H1 (cell line): ENCODE measurements at places on chromosomes 6 and 20.

DNA sequence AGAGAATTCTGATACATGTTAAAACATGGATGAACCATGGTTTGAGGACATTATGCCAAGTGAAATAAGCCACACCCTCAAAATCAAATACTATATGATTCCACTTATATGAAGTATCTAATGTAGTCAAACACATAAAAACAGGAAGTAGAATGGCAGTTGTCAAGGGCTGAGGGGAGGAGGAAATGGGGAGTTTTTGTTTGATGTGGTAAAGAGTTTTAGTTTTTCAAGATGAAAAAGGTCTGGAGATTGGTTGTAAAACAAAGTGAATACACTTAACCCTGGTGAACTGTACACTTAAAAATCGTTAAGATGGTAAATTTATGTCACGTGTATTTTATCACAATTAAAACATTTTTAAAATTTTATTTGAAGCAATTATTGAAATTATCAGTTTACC lies 127.4 kb upstream of the GRIK2 start:
- no peak for DNase-seq
- H3K27ac ChIP-seq = no peak overlapping the region
- H3K4me1 ChIP-seq = no peaks in the 10 kb centered on the region
- no peaks in the 10 kb centered on the region for H3K36me3 ChIP-seq

GRCh38 chr6:33192671-33193602 lies 670 bp upstream of the COL11A2 start:
- DNase-seq = peak; percentile 71
- H3K36me3 ChIP-seq = peaks cover 8% of the 10 kb centered on the region; the same call in 1 of the 2 replicates
- peak overlapping the region; percentile 76 for H3K4me3 ChIP-seq

GRCh38 chr6:66210964-66211363 lies 503.9 kb upstream of the EYS start:
- no peaks in the 10 kb centered on the region for H3K36me3 ChIP-seq
- no peak overlapping the region for H3K4me3 ChIP-seq
- no peaks in the 10 kb centered on the region for H3K27me3 ChIP-seq
- H3K27ac ChIP-seq = no peak overlapping the region
- no peaks in the 10 kb centered on the region for H3K4me1 ChIP-seq

GRCh38 chr6:166512567-166512966 lies 73.9 kb downstream of the RAMACL start:
- no peak for DNase-seq
- no peaks in the 10 kb centered on the region for H3K27me3 ChIP-seq
- H3K27ac ChIP-seq = no peak overlapping the region

GRCh38 chr6:81075974-81076373 lies 676.5 kb downstream of the TENT5A start:
- H3K36me3 ChIP-seq = no peaks in the 10 kb centered on the region
- H3K27ac ChIP-seq = no peak overlapping the region
- DNase-seq = no peak
- H3K4me3 ChIP-seq = no peak overlapping the region
- no peaks in the 10 kb centered on the region for H3K27me3 ChIP-seq

DNA sequence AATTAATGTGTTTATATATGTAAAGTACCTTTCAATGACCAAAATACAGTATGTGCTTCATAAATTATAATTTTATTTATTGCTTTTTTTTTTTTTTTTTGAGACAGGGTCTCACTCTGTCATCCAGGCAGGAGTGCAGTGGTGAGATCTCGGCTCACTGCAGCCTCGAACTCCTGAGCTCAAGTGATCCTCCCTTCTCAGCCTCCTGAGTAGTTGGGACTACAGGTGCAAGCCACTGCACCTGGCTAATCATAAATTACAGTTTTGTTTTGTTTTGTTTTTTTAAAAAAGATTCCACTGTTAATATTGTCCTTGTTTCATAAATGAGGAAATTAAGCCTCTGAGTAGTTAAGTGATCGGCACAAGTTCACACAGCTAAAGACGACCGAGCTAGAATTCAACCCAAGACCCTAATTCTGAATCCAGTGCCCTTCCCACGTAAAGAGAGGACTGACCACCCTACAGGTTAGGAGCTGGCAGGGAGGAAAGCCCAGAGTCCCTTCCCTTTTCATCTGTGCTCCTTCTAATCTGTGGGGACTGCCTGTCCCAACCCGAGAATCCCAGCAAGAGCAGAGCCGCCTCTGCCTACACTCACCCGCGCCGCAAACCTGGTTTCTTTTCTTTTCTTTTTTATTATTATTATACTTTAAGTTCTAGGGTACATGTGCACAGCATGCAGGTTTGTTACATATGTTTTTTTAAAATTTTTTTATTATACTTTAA lies 8.5 kb upstream of the GDF5 start:
- H3K36me3 ChIP-seq = no peaks in the 10 kb centered on the region
- no peak overlapping the region for H3K27ac ChIP-seq
- DNase-seq = no peak
- H3K27me3 ChIP-seq = no peaks in the 10 kb centered on the region
- H3K4me3 ChIP-seq = peak overlapping the region; percentile 54; the same call in 1 of the 2 replicates
- H3K4me1 ChIP-seq = no peaks in the 10 kb centered on the region

DNA sequence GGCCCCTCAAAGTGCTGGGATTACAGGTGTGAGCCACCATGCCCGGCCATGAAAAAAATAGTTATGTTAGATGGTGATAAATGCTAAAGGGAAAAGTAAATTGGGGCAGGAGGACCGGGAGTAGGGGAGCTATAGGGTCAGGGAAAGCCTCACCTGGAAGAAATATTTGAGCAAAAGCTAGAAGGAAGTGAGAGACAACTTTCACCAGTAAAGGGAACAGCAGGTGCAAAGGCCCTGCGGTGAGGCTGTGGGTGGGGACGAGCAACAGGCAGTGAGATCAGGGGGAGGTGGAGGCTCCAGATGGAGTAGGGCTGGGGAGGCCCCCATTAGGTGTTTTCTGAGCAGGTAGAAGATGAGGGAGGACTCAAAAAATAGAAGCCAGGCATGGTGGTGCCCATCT lies 16.0 kb downstream of the BCAS4 start:
- no peak for DNase-seq
- H3K4me3 ChIP-seq = no peak overlapping the region
- H3K27ac ChIP-seq = no peak overlapping the region
- no peaks in the 10 kb centered on the region for H3K36me3 ChIP-seq

- no peak overlapping the region for H3K4me3 ChIP-seq
- DNase-seq = no peak
- no peaks in the 10 kb centered on the region for H3K27me3 ChIP-seq
- no peaks in the 10 kb centered on the region for H3K4me1 ChIP-seq
- H3K27ac ChIP-seq = no peak overlapping the region
Measured at GRCh38 chr6:120764312-120764711, 570.0 kb downstream of the TBC1D32 start.

GRCh38 chr6:108561742-108562502 lies 1.2 kb downstream of the FOXO3 start:
- H3K36me3 ChIP-seq = no peaks in the 10 kb centered on the region
- peak overlapping the region; percentile 99 for H3K4me3 ChIP-seq
- peak overlapping the region; percentile 9; the same call in 1 of the 2 replicates for H3K27ac ChIP-seq
- H3K4me1 ChIP-seq = peaks cover 2% of the 10 kb centered on the region
- peaks cover 13% of the 10 kb centered on the region for H3K27me3 ChIP-seq
- peak; percentile 72 for DNase-seq

DNA sequence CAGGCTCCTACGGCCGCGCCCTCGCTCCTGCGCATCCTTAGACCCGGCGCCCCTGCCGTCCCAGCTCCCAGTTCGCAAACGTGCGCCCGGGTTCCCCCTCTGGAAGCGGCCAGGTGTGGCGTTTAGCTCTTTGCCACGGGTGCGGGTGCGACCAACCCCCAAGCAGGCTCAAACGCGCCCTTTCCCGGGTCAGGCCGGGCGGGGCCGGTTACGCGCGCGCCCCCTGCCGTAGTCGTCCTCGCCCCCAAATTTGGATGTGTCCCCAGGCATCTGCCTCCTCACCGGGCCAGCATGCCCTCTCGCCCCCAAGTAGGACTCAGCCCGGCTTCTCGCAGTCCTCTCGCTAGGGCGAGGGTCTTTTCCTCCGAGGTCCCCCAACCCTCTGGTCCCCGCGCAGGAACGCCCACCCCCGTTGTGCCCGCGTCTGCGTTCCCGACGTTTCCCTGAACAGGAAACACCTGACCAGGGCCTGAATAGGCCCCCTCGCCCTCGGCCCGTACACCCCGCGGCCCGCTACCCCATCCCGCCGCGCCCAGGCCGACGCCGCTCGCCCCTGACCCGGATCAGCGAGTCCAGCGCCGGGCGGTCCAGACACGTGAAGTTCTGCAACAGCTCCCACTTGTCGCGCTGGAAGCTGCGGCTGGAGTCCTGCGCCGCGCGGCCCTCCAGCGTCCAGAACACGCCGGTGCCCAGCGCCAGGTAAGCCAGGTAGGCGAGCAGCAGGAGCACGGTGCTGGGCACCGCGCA lies 520 bp downstream of the KCNK17 start:
- peak; percentile 83 for DNase-seq
- no peak overlapping the region for H3K27ac ChIP-seq
- no peaks in the 10 kb centered on the region for H3K36me3 ChIP-seq
- peak overlapping the region; percentile 68 for H3K4me3 ChIP-seq

DNA sequence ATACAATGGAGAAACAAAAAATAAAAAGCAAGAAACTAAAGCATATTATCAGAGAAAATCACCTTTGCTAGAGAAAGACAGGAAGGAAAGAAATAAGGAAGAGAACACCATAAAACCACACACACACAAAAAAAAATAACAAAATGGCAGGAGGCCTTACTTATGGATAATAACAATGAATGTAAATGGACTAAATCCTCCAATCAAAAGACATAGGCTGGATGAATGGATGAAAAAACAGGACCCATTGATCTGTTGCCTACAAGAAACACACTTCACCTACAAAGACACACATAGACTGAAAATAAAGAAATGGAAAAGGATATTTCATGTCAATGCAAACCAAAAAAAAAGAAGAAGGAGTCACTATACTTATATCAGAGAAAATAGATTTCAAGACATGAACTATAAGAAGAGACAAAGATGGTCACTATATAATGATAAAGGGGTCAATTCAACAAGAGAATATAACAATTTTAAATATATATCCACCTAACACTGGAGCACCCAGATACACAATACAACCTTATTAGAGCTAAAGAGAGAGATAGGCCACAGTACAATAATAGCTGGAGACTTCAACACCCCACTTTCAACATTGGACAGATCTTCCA lies 693.6 kb downstream of the HACE1 start:
- DNase-seq = no peak
- no peak overlapping the region for H3K27ac ChIP-seq
- no peaks in the 10 kb centered on the region for H3K27me3 ChIP-seq
- H3K36me3 ChIP-seq = no peaks in the 10 kb centered on the region
- H3K4me1 ChIP-seq = no peaks in the 10 kb centered on the region
- H3K4me3 ChIP-seq = no peak overlapping the region

GRCh38 chr20:44552050-44552449 lies 30.2 kb upstream of the SERINC3 start:
- H3K4me3 ChIP-seq = no peak overlapping the region
- DNase-seq = no peak
- no peaks in the 10 kb centered on the region for H3K27me3 ChIP-seq
- no peaks in the 10 kb centered on the region for H3K4me1 ChIP-seq
- H3K36me3 ChIP-seq = no peaks in the 10 kb centered on the region

DNA sequence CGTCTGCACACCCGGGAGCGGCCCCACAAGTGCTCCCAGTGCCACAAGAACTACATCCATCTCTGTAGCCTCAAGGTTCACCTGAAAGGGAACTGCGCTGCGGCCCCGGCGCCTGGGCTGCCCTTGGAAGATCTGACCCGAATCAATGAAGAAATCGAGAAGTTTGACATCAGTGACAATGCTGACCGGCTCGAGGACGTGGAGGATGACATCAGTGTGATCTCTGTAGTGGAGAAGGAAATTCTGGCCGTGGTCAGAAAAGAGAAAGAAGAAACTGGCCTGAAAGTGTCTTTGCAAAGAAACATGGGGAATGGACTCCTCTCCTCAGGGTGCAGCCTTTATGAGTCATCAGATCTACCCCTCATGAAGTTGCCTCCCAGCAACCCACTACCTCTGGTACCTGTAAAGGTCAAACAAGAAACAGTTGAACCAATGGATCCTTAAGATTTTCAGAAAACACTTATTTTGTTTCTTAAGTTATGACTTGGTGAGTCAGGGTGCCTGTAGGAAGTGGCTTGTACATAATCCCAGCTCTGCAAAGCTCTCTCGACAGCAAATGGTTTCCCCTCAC lies 21.0 kb downstream of the PRDM1 start:
- no peaks in the 10 kb centered on the region for H3K36me3 ChIP-seq
- no peaks in the 10 kb centered on the region for H3K27me3 ChIP-seq
- DNase-seq = no peak
- H3K4me1 ChIP-seq = no peaks in the 10 kb centered on the region
- no peak overlapping the region for H3K27ac ChIP-seq

DNA sequence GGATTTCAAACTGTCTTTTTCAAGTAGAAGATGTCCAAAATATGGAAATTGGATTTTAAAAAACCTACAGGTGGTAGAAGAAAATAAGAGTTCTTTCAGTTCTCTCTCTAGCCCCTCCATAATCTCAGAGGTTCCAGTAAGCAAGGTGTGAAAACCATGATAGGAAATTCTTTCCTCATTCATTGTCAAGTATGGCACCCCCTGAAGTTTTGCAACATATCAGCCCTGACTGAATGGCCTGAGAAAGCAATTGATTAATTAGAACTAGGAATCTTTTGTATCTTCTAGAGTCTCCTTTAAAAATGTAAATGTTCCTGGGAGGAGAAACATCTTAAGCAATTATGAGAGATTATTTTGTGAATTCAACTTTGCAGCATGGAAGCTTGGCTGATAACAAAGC lies 198.7 kb upstream of the STXBP5 start:
- no peak for DNase-seq
- H3K36me3 ChIP-seq = no peaks in the 10 kb centered on the region
- no peak overlapping the region for H3K27ac ChIP-seq
- no peaks in the 10 kb centered on the region for H3K27me3 ChIP-seq

GRCh38 chr20:21436205-21436604 lies 38.9 kb upstream of the NKX2-4 start:
- H3K4me1 ChIP-seq = no peaks in the 10 kb centered on the region
- no peaks in the 10 kb centered on the region for H3K27me3 ChIP-seq
- no peaks in the 10 kb centered on the region for H3K36me3 ChIP-seq
- H3K27ac ChIP-seq = no peak overlapping the region

DNA sequence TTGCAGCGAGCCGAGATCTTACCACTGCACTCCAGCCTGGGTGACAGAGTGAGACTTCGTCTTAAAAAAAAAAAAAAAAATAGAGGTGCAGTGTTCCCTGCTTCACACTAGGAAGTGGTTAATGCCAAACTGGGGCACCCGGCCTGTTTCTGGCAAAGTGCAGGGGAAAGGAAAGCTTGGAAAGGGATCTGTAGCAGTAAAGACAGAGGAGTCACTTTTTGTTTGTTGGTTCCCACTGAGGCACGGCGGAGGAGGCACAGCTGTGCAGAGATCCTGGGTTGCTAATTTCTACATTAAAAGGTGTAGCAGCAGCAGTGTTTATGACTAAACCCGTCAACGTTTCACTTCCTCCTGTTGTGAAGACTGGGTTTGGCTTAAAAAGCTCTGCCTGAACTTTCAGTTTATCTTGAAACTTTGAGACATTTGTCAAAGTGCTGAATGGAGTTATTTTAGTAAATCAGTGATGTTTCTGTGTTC lies 125.6 kb downstream of the CARMIL1 start:
- no peaks in the 10 kb centered on the region for H3K36me3 ChIP-seq
- peaks cover 21% of the 10 kb centered on the region for H3K4me1 ChIP-seq
- H3K27ac ChIP-seq = no peak overlapping the region
- no peak overlapping the region for H3K4me3 ChIP-seq

- H3K27me3 ChIP-seq = no peaks in the 10 kb centered on the region
- no peak for DNase-seq
- H3K4me1 ChIP-seq = peaks cover 16% of the 10 kb centered on the region
- H3K27ac ChIP-seq = no peak overlapping the region
- no peak overlapping the region for H3K4me3 ChIP-seq
Measured at GRCh38 chr6:1498491-1499113, 109.2 kb downstream of the FOXF2 start.

GRCh38 chr20:22986601-22987000 lies 48.5 kb upstream of the SSTR4 start:
- no peak overlapping the region for H3K27ac ChIP-seq
- DNase-seq = no peak
- H3K4me1 ChIP-seq = no peaks in the 10 kb centered on the region
- no peaks in the 10 kb centered on the region for H3K36me3 ChIP-seq
